ENCODE measurements at places on chromosomes 6 and 20.

DNA sequence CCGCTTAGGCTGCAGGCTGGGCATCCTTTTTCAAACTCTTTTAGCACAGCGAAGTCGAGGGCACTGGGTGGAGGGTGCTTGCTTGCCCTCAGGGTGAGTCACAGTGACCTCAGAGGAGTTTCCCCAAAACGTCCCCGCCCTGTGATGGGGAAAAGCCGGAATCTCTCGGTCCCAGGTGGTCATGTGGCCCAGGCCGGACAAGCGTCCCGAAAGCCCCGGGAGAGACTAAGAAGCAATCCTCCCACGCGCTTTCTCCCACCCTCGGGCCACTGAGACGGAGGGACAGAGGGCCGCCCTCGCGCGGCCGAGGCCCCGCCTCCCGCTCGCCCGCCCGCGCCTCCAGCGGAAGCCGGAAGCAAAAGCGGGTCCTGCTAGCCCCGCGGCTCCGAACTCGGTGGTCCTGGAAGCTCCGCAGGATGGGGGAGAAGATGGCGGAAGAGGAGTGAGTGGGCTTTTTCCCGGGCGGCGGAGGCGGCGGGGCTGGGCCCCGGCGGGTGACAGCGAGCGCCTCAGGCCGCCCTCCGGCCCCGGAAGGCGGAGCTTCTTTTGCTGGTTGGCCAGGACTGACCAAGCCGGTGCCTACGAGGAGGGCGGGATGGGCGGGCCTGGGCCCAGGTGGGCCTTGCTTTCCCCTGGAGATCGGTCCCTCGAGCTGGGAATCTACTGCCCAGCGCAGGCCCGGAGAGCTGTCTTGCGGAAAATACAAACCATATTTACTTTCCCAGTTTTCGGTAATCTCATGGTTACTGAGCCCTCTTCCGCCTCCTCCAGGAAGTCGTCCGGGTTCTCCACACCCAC is at the start of gene SLC9A8:
Gene SLC9A8 (plus strand): TSS at position 322 of the 798 bp plus-strand sequence. CDS start 95 bp downstream, at position 417.
- no peak for DNase-seq

GRCh38 chr6:11201772-11202512 is 30.5 kb downstream of the NEDD9 start:
- no peak for DNase-seq

GRCh38 chr6:56521976-56522375 is 120.7 kb downstream of the DST start:
- no peak for DNase-seq

GRCh38 chr20:9838035-9838377 is 870 bp downstream of the PAK5 start:
- DNase-seq = no peak

GRCh38 chr6:128919412-128920180 is 36.7 kb downstream of the LAMA2 start:
- DNase-seq = no peak

- no peak for DNase-seq
Observed at GRCh38 chr6:168028181-168028580, 30.7 kb downstream of the KIF25 start.

GRCh38 chr6:100664274-100665040 is 199.7 kb upstream of the SIM1 start:
- DNase-seq = no peak

DNA sequence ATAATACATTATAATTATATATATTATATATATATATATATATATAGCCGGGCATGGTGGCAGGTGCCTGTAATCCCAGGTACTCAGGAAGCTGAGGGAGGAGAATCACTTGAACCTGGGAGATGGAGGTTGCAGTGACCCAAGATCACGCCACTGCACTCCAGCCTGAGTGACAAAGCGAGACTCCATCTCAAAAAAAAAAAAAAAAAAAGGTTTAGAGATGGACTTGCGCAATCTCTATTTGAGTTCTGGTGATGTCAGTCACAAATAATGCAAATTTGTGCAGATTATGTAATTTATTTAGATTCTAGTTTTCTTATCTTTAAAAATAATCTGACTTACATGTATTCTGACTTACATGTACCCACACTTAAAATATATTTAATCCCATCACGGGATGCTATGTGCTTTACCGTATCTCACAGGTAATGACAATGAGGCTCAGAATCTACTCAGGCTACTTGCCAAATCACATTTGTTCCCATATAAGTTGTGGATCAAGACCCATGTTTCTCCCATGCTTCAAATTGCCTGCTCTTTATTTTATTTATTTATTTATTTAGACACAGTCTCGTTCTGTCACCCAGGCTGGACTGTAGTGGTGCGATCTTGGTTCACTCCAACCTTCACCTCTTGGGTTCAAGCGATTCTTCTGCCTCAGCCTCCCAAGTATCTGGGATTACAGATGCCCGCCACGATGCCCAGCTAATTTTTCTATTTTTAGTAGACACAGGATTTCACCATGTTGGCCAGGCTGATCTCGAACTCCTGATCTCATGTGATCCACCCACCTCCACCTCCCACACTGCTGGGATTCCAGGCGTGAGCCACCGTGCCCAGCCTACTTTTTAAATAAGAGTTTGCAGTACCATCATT is 7.6 kb upstream of the UST start:
- DNase-seq = no peak

GRCh38 chr6:4864519-4864918 is 88.3 kb downstream of the CDYL start:
- DNase-seq = no peak

- DNase-seq = no peak
Observed at GRCh38 chr6:42860481-42860880, 18.9 kb upstream of the RPL7L1 start.

DNA sequence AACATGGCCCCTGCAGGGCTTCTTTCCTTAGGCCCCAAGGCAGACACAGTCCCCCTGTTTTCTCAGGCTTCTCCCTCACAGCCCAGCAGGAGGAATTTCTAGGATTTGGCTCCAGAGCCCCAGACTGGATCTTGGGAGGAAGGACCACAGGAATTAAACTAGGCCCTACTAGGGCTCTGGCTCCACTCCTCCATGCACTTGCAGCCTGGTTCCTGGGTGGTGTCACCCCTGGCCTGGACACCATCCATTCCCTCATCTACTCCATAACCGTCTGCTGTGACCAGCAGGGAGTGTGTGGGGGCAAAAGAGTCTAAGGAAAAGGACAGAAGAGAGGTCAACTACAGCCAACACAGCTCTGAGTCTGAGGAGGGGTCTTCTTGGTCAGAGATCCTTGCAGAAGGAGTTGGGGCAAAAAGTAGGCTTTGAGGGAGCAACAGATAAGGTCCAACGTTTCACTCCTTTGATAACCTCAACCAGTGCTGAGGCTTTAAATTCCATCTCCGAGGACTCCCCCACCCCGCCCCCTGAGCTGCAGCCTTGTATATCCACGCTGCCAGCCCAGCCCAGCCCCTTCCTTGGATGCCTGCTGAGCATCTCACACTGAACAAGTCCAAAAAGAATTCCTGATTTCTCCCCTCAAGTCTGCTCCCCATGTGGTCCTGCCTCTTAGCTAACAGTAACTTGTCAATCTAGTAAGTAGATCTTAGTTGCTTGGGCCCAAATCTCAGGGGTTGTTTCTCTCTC is 27.9 kb upstream of the SPDEF start:
- DNase-seq = no peak

- no peak for DNase-seq
Observed at GRCh38 chr6:134176264-134176975, 124.0 kb upstream of the SLC2A12 start.

- DNase-seq = no peak
Observed at GRCh38 chr6:79670789-79671188, 39.7 kb downstream of the SH3BGRL2 start.

DNA sequence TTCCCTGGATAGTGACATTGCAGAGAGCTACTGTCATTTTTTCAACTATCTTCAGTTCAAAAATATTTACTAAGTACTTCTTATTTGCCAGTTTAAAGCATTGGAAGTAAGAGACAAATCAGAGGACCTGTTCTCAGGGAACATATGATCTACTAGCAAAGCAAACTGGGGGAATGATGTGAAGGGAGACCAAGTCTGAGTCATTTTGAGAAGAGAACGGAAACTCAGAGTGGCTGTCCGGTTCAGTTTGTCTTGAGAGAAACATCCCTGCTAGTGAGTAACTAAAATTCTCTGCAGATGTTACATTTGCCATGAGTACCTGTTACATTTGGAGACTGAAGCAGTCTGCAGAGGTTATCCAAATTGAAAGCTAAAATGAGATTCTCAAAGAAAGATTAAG is 118.3 kb downstream of the KCNQ5 start:
- DNase-seq = no peak

Measured in NCI-H187 treated with DMSO at 0.1 percent for 48 hours (cell line).